Inflammatory macrophage (primary cell): ENCODE measurements at places on chromosomes 4 and X.

DNA sequence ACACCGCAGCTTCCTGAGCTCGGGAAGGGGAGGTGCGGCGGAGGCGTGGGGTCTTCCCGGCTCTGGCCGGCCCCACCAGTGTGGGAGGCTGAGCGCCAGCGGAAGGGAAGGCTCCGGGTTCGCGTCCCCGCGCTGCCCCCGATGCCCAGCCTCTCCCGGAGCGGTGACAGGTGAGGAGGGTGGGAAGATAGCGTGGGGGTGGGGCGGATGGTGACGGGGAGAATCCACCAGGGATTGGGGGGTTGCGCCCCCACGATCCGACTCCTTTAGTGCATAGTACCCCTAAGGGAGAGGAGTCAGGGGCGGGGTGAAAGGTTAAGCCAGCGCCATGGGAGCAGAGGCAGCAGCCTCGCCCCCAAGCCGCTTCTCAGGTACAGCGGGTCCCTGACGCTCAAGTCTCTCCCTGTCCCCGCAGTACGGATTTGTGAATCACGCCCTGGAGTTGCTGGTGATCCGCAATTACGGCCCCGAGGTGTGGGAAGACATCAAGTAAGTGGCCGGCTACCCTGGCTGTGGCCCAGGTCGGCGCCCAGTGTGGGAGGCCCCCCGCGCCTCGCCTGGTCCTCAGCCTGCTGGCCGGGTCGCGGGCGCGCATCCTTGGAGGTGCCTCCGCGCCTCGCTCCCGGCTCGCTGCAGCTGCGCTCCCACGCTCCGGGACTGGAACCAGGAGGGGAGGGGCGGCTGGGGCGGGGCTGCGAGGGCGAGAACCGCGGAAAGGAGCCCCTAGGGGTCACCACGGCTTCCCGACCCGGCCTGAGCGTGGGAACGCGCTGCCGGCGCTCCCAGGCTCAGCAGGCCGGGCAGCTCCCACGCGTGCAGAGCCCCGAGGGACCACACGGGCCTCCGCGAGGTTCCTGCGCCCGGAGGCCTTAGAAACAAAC is 791 bp downstream of the GUCY1B1 start:
- DNase-seq, result peak; percentile 11

- DNase-seq, result no peak
Measured at GRCh38 chr4:38920186-38920585, 52.6 kb downstream of the FAM114A1 start.

GRCh38 chr4:116664198-116664597 is 421.2 kb downstream of the TRAM1L1 start:
- DNase-seq, result no peak

DNA sequence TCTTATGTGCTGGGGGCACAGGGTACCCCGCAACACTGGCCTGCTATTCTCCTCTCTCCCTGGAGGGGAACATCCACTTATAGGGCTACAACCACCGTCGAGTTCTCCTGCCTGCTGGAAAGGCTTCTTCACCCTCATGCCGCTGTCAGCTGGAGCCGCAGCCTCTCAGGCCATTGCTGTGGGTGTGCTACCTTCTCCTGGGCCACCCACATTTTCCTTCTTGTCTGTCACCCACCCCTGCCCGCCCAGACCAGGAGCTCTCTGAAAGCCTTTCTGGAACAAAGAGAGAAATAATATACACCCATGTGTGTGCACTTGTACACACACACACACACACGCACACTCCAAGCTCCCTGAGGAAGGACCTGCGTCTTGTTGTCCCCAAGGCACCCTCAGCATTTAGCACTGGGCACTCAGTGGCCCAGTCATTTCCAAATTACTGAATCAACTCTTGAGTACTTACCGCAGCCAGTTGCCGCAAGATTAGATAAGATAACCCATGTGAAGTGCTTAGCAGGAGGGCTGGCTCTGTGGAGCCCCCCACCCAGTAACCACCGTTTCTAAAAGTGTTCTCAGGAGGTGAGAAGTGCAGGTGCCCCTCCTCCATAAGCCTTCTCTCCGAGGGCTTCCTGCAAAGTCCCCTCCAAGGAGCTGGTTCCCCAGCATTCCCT is 50.2 kb downstream of the CPZ start:
- DNase-seq, result no peak

DNA sequence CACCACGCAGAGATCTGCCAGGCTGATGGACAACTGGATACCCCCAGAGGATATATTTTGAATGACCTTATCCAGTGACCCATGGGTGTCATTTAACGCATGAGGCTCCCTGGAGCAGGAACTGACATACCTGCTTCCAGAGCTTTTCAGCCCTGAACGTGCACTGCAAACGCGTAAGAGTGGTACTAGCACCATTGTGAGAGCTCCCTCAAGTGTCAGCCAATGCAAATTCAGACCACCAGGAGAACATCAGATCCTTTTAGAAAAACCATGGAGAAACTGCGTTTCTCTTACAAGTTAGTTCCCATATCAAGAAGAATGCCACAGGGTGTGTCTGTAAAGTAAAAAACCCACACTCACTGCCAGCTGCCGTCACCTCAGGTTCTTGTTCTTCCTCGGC is 7.3 kb downstream of the TREX2 start:
- peak; percentile 15 for DNase-seq
